H1 (cell line): ENCODE measurements at places on chromosomes 7 and 10. TPM values are rescaled to one million over a fixed set of nuclear protein-coding genes. Genes with fewer than 3 reads are reported as not detected.

The TMEM26 gene
- total RNA-seq, result 1.9 and 2.8 TPM in 2 replicates

The ADCK2 gene
- total RNA-seq, result 10.3 and 11.7 TPM in 2 replicates

The AKR1D1 gene
- not detected in 2 replicates for total RNA-seq

The ANKRD61 gene
- 0.32 and 0.42 TPM in 2 replicates for total RNA-seq

The MYL7 gene
- 3.3 and 3.6 TPM in 2 replicates for total RNA-seq

The UNCX gene
- total RNA-seq, result not detected in 2 replicates

The LDB3 gene
- total RNA-seq, result 0.40 and 0.43 TPM in 2 replicates

DNA sequence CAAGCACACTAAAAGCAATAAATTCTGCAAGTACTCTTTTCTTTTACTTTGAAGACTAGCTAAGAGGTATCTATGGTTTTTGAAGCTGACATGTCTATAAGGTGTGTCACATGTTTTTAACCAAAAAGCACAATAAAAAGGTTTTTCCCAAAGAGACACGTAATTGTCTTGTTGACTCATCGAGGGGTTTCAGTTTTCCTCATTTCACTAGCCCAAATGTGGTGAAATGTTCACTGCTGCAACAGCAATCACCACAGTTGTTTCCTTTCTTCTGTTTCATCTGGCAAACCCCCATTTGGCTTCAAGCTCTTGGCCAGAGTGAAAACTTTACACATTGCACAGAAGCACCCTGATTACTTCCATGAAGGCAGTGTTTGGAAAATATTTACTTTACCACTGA is 3.8 kb upstream of the HOXA4 start:
- DNase-seq, result no peak

GRCh38 chr10:71646592-71647292 is 72.8 kb downstream of the C10orf105 start:
- DNase-seq, result no peak

DNA sequence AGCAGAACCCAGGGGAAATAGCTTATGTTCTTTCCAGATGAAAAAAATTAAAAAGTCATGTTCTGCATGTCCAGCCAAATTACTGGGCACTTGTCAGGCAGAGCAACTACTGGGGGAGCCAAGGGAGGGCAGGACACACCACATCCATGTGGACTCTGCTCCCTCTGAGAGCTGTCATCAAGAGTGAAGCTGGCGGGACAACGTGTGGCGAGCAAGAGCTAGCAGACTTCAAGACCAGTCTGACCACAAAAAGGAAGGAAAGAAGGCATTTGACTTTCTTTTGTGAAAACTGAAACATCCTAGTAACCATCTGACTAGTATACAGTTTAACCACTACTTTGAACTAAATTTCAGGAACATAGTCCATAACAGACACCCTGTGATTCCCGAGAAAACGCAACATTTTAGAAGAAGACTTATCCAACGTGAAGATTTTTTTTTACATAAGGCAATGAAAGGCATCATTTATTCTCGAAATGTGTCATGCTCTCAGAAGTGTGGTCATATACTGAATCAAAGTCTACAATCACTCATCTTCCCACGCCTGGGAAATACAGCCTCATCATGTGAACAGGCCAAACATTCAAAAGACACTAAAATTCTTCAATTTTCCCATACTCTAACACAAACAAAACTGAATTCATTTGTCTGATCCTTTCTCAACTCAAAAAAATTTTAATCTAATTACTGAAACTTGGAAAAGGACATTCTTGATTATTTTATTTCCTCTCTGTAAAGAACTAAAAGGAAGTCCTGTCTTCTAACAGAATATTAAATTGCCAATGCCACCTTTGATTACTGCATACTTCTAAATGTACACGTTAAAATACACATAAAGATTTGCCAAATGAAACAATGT is 15.5 kb downstream of the CYTH3 start:
- DNase-seq, result peak; percentile 35

GRCh38 chr7:28573651-28574301 is 161.5 kb downstream of the CREB5 start:
- DNase-seq, result no peak

- DNase-seq, result no peak
These were observed 78.5 kb upstream of the PPIF start for GRCh38 chr10:79268742-79269141.

GRCh38 chr10:70561558-70561957 is 41.0 kb downstream of the PRF1 start:
- no peak for DNase-seq
